ENCODE measurements at places on chromosomes 13 and 19. TPM values are rescaled to one million over a fixed set of nuclear protein-coding genes. Genes with fewer than 3 reads are reported as not detected.

GRCh38 chr13:38685431-38685830 is 1.4 kb upstream of the FREM2 start:
- no peak for DNase-seq
- no peak overlapping the region for H3K27ac ChIP-seq
- no peaks in the 10 kb centered on the region for H3K36me3 ChIP-seq
- H3K4me3 ChIP-seq = no peak overlapping the region

GRCh38 chr19:35561436-35561835 is 2.0 kb downstream of the ATP4A start:
- no peak overlapping the region for H3K4me3 ChIP-seq
- H3K27me3 ChIP-seq = peaks cover 48% of the 10 kb centered on the region
- DNase-seq = no peak
- H3K36me3 ChIP-seq = no peaks in the 10 kb centered on the region
- no peak overlapping the region for H3K27ac ChIP-seq
- peaks cover 8% of the 10 kb centered on the region for H3K4me1 ChIP-seq

- H3K36me3 ChIP-seq = peaks cover 16% of the 10 kb centered on the region
- H3K27me3 ChIP-seq = no peaks in the 10 kb centered on the region
- H3K4me1 ChIP-seq = peaks cover 31% of the 10 kb centered on the region
- DNase-seq = peak; percentile 60
- no peak overlapping the region for H3K27ac ChIP-seq
- no peak overlapping the region for H3K4me3 ChIP-seq
These were observed 7.3 kb downstream of the C19orf53 start for GRCh38 chr19:13781547-13781946.

LYPD5 gene
- total RNA-seq = 1.2 TPM

DNA sequence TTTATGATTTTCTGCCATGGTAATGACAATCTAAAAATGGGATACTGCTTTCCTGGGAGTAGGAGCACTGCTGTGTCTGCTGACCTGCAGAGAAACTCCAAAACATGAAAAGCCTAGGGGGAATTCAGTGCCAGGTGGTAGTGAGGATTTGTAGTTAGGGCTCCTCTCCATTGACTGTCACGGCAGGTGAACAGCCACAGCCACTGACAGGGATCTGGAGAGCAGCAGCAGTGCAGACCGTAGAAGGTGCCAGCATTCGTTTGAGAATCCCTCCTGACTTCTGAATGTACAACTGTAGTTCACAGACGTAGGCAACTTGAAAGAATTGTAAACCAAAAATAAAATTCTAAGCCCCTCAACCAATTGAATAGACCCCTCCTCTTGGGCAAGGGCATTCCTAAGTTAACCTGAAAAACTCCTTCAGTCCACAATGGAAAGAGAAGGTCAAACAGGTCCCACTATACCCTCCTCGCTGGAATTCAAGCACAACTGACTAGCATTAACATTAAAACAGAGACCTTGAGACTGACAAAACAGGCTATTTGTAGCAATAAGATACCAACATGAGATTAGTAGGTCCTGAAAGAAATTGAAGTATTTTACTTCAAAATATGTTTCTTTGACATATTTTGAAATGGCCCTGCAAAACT is 1328.8 kb downstream of the OLFM4 start:
- H3K4me1 ChIP-seq = no peaks in the 10 kb centered on the region
- DNase-seq = no peak
- no peaks in the 10 kb centered on the region for H3K27me3 ChIP-seq
- H3K27ac ChIP-seq = no peak overlapping the region
- no peaks in the 10 kb centered on the region for H3K36me3 ChIP-seq
- no peak overlapping the region for H3K4me3 ChIP-seq

TMEM86B gene
- total RNA-seq = 9.0 TPM

METTL21C gene
- total RNA-seq = not detected

XPO4 gene
- 26.4 TPM for total RNA-seq

GRCh38 chr19:54523403-54523802 is 20.8 kb downstream of the LAIR2 start:
- peak; percentile 84 for DNase-seq
- H3K36me3 ChIP-seq = peaks cover 2% of the 10 kb centered on the region
- peaks cover 4% of the 10 kb centered on the region for H3K27me3 ChIP-seq
- H3K4me3 ChIP-seq = no peak overlapping the region
- H3K4me1 ChIP-seq = peaks cover 60% of the 10 kb centered on the region
- peak overlapping the region; percentile 72 for H3K27ac ChIP-seq

NLRP11 gene
- 0.05 TPM for total RNA-seq

GRCh38 chr19:19211499-19212420 is at the start of gene NCAN:
NCAN (plus strand) TSS chr19:19211958; CDS start chr19:19216954, 4,996 bp downstream.
- peaks cover 40% of the 10 kb centered on the region for H3K27me3 ChIP-seq
- H3K4me1 ChIP-seq = peaks cover 14% of the 10 kb centered on the region
- no peak within 1 kb of the TSS for H3K27ac ChIP-seq
- DNase-seq = no peak
